MG63 (cell line): ENCODE measurements at places on chromosomes 5 and 9. TPM values are rescaled to one million over a fixed set of nuclear protein-coding genes. Genes with fewer than 3 reads are reported as not detected.

GRCh38 chr9:9563817-9564216 lies 1049.0 kb downstream of the PTPRD start:
- no peak for DNase-seq

- DNase-seq: no peak
These were observed 89.5 kb downstream of the CDH10 start for GRCh38 chr5:24555229-24555628.

- no peak for DNase-seq
These were observed 240.9 kb downstream of the GABRB2 start for GRCh38 chr5:161305601-161306000.

ARL14EPL gene
- not detected in 2 replicates for total RNA-seq

OSMR gene
- 10.1 and 23.4 TPM in 2 replicates for total RNA-seq

ACTBL2 gene
- total RNA-seq: 0.30 and 1.8 TPM in 2 replicates
